ENCODE measurements at places on chromosomes 3 and 15.

DNA sequence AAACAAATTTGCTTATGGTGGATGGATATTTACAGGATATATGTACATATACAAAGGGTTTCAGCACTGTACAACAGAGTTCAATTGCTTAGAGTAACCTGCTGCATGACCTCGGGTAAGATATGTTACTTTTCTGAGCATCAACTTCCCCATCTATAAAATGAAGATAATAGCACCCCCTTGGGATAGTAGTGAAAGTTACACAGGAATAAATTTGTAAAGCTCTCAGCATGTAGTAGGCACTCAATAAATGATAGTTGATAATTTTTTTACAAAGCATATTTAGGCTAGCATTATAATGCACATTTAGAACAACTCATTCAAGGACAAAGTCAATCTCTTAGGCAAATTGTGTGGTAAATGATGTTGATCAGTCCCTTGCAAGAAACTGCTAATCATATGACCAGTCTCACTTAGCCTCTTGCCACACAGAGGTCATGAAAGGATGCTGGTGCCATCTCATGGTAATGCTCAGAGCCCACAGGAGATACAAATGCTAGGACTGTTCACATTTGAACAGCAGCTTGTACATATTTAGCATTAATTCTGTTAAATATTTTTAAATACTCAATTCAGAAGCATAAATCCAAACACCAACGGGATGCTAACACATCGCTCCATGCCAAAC lies 123.9 kb downstream of the MAGI1 start:
- DNase-seq = no peak

GRCh38 chr3:160296591-160296990 lies 71.4 kb downstream of the C3orf80 start:
- no peak for DNase-seq

DNA sequence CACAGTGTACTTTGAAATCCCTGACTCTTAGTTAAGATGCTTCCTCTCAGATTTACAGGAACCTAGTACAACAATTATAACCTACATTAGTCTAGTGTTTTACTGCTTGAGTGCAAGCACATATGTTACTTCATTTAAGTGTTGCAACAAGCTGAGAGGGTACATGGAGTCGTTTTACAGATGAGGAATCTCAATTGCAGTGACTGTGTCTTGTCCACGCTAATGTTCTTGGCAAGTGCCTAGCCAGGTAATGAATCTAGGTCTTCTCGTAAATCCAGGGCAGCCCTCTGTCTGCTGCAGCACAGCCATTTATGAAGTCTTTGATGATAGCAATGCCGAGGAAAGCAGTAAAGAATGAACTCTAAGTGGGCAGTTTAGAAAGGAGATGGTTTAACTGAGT lies 384.4 kb upstream of the ARPP21 start:
- DNase-seq = no peak

- no peak for DNase-seq
Measured at GRCh38 chr3:175150812-175151401, 291.8 kb downstream of the NAALADL2 start.

- DNase-seq = no peak
Measured at GRCh38 chr3:11482021-11482420, 161.7 kb downstream of the VGLL4 start.

GRCh38 chr15:84992157-84992944 lies 10.7 kb downstream of the PDE8A start:
- DNase-seq = peak; percentile 23

GRCh38 chr15:90189781-90190467 lies 11.2 kb upstream of the SEMA4B start:
- DNase-seq = no peak

- DNase-seq = no peak
Measured at GRCh38 chr3:51385621-51386091, 565 bp downstream of the MANF start.

GRCh38 chr3:50233176-50233575 lies 2.8 kb upstream of the GNAI2 start:
- DNase-seq = no peak

GRCh38 chr15:28002136-28002861 lies 96.8 kb downstream of the OCA2 start:
- DNase-seq = no peak

DNA sequence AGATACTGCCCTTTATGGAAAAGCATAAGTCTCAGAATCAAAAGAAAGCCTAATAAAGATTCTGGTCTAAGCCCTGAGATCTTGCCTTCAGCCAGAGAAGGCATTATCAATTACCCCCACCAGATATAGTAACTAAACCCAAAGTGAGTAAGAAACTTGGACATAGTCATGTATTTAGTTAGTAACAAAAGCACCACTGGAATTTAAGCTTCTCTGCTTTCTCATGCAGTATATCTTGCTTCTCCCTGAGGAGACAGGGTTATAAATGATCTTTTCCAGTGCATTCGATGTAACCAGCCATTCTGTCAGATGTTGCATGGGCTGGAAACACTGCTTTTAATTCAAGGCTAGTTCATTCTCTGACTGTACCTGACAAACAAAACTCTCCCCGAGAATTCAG lies 946.7 kb downstream of the NAALADL2 start:
- DNase-seq = no peak

DNA sequence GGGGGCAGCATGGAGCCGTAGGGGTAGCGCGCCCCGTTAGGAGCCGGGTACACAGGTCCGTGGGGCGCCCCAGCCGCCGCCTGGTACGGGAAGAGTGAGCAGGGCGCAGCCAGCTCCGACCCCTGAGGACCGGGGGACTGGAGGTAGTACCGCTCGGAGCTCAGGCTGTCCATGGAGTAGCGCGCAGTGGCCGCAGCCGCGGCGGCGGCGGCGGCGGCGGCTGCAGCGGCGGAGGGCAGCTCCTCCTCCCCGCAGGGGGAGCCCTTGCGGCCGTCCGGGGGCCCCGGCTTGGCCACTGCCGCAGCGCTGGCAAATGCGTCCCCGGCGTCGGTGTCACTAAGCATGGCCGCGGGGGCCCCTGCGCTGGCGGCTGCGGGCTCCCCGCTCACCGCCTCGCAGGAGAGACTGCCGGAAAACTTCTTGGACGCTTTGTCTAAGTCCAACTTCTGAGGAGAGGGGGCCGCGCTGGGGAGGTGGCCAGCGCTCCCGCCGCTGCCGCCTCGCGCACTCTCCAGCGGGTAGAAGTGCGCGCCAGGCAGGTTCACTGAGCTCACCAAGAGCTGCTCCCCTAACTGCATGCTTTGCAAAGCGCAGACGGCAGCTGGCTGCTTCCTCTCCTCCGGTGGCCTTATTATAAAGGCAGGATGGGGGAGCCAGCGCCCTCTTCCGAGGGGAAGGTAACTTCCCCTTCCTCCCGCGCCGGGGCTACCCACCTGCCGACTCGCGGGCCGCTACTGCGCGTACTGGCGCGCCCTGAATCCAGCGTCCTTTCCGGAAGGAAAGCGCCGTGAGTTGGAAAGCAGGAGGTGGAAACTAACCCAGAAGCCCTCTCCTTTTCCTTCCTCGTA lies at the start of gene EOMES:
Gene EOMES (minus strand): TSS at position 607 of the 848 bp plus-strand sequence. CDS start 29 bp downstream, at position 578.
- DNase-seq = peak; percentile 76

DNA sequence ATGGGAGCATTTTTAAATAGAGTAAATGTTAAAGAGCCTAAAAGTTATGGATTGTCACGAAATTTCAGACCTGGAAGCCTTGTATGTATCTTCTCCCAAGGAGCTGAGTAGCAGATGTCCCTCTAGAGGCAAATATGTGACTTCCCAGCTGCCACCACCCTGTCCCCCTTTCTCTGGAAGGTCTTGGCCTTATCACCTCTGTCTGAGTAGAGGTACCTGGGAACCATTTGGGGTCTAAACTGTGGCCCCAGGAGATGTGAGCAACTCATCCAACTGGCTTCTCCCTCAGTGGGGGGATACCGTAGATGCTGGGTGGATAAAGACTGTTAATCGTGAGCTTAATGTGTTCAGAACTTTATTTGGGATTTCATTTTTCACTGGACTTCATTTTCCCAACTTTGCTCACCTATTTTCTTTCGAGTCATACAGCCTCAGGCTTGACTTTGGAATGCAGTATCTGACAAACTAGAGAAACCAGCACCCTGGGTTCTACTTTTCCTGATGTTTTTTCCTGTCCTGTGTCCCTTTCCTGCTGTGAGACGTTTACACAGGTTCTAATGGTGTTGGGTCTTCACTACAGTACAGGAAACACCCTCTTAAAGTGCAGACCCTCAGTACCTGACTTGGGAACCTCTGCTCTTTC lies 53.3 kb upstream of the CCR4 start:
- DNase-seq = no peak

DNA sequence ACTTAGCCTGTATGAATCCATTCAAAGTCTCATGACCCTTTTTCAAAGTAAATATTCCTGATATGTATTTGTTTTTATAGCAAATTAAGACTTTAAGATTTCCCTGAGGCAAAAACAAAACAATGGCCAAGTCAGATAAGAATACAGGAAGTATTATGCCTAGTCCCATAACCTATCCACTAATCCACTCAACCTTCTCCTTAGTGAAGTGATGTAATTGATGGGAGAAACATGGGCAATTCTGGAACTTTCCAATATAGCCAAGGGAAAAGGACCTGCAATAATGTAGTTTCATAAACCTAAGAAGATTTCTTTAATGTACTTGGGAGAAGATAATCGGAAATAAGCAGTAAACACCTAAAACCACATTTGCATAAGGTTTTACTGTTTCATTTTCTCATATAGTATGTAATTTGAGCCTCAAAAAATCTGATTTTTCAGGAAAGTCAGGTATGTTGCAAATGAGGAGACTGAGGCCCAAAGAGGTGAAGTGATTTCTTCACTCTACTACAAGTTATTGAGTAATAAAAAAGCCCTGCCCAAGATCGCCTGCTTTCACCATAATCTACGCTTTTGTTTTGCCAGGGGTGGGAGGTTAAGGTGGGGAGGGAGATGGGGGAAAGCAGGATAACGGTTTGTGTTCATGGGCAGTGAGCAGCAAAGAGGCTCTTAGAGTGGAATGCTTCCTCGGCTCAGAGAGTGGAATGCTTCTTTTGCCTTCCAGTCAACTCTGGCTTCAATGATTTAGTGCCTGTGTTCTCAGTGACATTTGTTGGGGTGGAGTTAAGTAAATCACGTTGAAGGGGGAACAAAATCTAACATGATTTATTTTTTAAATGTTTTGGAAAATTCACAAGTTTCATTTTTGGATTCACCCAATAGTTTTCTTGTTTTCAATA lies 95.0 kb upstream of the FNDC3B start:
- DNase-seq = no peak

DNA sequence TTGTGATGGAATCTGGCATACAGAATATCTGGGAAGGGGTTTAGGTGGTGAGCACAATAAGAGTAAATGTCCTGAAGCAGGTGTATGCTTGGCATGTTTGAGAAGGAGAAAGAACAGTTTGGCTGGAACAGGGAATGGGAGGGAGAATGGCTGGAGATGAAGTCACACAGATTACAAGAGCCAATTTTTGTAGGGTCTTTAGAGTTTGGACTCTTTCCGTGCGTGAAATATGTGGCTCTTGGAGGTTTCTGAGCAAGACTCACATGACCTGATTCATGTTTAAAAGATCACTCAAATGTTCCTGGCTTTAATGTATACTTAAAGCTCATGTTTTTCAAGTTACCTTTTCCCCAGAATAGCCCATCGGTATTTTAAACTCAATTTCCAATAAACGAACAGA lies 32.8 kb downstream of the SPRED1 start:
- no peak for DNase-seq

GRCh38 chr3:2635511-2635910 lies 474.7 kb downstream of the IL5RA start:
- no peak for DNase-seq

DNA sequence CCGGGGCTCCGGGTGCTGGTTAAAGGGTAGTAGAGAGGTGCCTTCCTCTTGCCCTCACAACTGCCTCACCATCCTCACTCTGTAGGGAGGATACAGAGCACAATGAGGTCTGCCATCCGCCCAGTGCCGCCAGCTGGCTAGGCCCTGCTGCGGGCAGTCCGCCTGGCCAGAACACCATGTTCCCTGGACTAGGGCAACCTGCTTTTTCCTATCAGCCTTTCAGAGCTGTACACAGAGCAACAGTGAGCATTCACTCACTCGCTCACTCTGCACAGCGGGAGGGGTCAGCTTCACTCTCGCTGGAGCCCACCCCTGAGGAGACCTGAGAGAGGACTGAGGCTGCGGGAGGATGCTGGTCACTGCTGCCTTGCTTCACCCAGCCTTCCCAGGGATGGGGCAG lies 218.7 kb upstream of the CHRNA7 start:
- no peak for DNase-seq

- DNase-seq = no peak
Measured at GRCh38 chr15:88913850-88914169, 631 bp upstream of the MFGE8 start.

DNA sequence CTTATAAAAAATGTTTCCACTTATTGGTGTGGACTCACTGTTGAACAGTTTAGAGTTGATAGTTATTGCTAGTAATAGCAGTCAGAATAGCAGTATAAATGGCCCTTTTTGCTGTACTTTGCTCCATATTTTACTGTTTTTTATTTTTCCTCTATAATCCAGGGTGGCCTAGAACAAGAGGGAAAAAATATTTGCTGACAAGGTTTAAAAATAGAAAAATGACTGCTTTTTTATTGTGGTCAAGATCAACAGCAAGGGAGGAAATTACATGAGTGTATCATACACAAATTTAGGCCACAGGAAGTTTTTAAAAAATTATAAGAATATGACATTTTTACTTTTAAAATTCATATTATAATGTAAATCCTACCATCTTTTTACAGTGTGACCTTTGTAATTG lies 269.1 kb downstream of the WDR72 start:
- no peak for DNase-seq

DNA sequence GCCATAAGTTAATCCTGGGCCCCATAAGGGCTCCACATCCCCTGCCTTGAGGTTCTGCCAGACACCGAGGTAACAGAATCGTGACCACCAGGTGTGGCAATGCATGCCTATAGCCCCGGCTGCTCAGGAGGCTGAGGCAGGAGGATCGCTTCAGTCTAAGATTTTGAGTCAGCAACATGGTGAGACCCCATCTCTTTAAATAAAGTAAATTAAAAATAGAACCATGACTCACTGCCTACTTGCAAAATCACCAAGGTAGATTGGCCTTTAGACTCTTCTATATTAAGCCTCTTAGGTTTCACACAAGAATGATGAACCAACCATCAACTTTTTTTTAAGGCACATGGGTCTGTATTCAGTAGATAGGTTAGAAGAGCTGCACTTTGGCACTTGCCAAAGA lies 9.7 kb downstream of the WDR5B start:
- DNase-seq = no peak

DNA sequence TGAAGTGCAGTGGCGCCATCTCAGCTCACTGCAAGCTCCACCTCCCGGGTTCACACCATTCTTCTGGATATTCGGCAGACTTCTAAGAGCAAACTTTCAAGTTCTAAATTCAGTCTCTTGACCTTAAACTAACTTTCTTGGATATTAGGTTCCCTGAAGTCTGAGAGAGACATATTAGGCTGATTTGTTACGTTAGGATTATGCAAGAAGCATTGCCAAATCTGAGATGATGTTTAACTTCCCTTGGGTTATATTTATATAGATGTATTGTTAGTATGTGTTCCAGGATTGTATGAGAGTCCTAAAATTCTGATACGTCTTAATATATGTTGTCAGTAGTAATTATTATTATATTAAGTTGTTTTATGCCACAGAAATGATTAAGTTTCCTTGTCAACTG lies 80.1 kb downstream of the SLC6A1 start:
- DNase-seq = no peak

Measured in T1000 (cell line).